ENCODE measurements at places on chromosomes 3 and 15.
A peak's percentile ranks its signal among the peaks of the same experiment; 100 is the strongest.

DNA sequence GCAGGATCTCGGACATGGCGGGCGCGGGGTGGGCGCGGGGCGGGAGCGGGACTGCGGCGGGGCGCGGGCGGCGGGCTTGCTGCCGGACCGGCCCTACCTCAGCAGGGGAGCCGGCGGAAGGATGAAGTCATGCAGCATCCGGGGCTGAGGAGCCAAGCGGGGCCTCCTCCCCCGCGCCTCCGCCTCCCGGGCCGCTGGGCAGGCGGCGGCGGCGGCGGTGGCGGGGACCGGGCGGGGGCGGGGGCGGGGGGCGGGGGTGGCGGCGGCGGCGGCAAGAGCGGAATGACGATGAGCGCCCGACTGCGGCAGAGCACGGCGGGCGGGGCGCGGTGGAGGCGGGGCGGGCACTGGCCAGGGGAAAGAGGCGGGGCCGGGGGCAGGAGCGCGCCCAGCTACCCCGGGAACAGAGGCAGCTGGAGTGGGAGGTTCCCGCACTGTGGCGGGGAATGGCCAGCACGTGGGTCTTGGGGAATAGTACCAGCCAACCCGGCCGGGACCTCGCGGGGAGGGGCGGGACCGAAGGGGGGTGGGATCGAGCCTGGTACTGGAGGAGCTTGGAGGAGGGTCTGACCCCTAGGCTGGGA, at the start of gene CAMK2N2:
Gene CAMK2N2 (minus strand): TSS at position 284 of the 584 bp plus-strand sequence. CDS start 268 bp downstream, at position 16.
- peak; percentile 66 for DNase-seq

- DNase-seq = no peak
Observed at GRCh38 chr15:62323353-62323890, 158.3 kb upstream of the C2CD4B start.

- no peak for DNase-seq
Observed at GRCh38 chr3:127408684-127409420, 121.0 kb upstream of the PRR20G start.

DNA sequence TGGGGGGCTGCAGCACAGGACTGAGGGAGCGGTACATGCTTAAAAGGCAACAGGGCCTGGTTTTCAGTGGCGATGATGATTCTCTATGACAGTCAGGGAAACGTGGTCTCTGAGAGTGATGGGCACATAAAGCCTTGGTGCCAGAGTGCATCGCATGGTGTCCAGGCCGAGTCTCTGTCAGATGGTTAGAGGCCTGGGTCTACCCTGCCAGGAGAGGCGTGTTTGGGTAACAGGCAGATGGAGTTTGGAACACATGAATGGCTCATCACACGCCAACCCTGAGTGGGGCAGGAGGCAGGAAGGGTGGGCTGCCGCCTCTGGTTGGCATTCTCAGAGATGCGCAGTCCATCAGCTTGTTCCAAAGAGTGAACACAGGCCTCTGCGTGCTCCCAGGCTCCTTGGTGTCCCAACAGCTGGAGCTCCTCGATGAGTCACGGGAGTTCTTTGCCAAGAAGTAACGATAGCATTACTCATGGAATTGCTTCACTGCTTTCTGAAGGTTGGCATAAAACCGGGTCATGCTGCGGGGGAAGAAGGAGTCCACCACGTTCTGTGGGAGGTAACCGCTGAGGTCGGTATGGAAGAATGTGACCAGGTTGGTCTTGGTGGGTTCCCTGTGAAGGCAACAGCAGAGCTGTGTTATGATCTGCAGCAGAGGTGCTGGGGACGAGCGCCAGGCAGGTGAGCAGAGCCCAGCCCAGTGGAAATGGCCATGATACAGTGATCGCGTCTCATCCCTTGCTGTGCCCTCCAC, 11.0 kb downstream of the STARD5 start:
- no peak for DNase-seq

DNA sequence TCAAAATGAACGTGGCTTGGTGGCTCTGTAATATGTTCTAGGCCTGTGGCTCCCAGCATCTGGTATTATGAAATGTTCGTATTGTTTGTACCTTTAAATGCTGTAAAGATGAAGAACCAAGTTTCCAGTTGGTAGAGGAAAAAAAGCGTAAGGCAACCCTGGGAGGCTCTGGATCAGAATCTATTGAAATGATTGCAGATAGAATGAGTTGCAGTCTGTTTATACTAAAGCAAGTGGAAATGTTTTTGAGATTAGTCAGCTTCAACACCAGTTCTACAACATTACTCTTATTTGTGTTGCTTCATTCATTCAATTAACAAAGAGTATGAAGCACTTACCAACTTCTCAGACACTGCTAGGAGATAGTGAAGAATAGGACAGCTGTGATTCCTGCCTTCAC, 5.3 kb downstream of the ARL6IP5 start:
- DNase-seq = no peak

- no peak for DNase-seq
Observed at GRCh38 chr3:71973274-71974030, 188.5 kb upstream of the PROK2 start.
